Hepatic stellate cell (primary cell): ENCODE measurements at places on chromosomes 2 and 18.

GRCh38 chr2:98155716-98156115, 68.7 kb downstream of the VWA3B start:
- no peak for DNase-seq

DNA sequence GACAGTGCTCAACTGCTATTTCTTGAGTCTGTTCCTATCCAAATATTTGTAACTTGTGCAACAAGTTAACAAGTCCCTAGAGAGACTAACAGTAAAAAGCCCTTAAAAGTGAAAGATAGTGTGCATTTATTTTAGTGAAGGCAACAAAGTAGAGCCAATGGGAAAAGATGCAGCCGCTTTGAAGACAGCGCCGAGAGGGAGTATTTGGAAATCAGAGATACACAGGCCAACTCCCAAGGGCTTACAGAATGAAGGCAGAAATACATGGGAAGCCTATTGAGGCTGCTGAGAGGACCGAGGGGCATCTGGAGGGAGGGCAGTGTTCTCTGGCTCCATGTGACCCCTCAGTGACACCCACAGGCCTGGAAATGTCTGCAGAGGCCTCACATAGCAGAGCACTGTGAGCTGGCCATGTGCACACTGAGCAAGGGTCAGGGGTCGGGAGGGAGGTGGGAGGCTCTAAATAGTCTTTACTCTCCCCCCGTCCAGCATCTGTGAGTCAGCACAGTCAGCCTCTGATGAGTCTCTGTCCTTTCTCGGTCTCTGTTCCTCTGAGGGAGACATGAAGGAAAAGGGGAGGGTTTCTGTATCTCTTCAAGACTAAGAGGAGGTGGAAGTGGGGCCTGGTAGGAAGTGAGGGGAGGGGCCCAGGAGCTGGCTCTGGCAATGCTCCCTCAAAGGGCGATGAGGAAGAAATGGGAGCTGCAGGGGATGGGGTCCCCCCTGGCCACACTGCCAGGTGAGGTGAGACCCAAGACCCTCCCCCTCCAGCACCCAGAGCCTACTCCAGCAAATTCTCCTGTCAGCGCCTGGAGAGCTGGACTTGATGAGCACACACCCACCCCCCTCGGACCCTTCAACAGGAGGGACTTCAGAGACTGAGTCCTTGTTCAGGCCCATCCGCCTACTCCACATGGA, 133.6 kb downstream of the SP3 start:
- peak; percentile 33 for DNase-seq

GRCh38 chr2:241190291-241190981, 2.0 kb downstream of the ANO7 start:
- DNase-seq = peak; percentile 12

DNA sequence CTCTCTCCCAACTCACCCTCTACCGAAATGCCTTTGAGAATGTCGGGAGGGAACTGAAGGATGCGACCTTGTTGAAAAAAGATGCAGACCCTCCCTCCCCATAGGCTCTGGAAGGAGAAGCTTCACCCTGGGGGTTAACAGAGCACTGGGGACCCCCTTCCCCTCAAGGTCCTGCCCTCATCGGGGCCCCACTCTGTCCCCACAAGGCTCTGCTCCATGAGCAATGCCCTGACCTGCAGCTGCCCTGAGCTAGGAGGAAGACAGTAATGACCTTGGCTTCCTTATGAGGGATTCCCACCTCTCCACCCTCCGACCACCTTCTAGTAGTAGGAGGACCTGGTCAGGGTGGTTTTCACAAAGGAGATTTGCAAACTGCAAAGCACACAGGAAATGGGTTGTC, 44.4 kb upstream of the HPCAL1 start:
- DNase-seq = no peak

DNA sequence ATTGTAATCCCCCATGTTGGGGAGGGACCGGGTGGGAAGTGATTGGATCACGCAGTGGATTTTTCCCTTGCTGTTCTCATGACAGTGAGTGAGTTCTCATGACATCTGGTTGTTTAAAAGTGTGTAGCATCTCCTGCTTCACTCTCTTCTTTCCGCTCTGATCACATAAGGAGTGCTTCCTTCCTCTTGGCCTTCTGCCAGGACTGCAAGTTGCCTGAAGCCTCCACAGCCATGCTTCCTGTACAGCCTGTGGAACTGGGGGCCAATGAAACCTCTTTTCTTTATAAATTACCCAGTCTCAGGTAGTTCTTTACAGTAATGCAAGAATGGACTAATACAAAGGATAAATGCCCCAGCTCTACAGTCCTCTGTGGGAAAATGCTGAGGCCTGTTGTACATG, 437.5 kb upstream of the NXPH2 start:
- no peak for DNase-seq

- no peak for DNase-seq
Measured at GRCh38 chr2:180949896-180950295, 30.5 kb upstream of the UBE2E3 start.

GRCh38 chr2:124753842-124754241, 728.8 kb downstream of the CNTNAP5 start:
- DNase-seq = no peak

DNA sequence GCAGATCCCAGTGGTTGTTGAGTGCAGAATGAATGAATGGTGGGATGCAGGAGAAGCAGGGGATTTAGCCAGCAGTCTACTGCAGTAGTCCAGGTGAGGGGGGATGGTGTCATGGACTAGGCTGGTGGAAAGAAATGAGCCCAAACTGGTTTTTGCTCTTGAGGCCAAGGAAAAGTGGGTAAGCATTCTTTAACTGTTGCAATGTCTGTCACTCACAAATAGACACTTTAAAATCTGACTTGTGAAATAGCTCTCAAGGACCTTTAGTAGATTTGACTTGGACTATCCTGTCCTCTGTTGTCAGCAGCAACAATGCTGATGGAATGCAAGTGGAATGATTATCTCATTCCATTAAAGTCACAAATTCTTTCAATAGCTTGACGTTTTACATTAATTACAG, 37.5 kb upstream of the STK17B start:
- DNase-seq = no peak

DNA sequence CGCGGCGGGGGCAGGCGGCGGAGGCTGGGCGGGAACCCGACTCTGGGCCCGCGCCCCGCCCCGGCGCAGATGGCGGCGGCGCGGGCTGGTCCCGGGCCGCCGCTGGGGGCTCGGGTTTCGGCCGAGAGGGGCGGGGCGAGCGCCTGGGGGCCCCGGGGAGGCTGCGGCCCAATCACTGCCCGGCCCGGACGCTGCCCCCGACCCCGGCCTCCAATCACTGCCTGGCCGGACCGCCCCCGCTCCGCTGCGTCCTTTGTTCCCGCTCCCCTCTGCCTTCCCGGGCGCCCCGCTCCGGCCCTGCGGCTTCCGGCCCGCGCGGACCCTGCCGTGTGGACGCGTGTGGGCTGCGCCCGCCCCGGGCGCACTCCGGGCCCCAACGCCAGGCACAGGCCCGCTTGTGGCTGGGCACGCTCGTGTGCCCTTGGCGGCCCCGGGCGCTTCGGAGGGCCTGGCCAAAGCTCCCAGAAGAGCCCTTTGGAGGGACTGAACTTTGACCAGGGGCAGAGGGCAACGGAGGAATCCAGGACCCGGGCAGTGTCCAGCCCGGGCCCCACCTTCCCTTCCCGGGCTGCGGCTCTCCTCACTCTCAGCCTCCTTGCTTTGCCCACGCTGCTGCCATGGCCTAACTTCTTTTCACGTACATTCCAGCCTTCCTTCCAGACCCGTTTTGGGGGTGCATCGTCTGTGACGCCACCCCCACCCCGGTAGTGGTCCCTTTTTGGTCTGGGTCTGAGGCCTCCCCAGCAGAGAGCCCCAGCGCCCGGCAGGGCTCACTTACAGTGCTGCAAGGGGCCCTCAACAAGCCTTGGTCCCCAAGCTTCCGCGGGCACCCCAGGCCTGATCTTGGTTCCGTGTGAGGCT, 27.1 kb upstream of the PTMA start:
- peak; percentile 94 for DNase-seq

DNA sequence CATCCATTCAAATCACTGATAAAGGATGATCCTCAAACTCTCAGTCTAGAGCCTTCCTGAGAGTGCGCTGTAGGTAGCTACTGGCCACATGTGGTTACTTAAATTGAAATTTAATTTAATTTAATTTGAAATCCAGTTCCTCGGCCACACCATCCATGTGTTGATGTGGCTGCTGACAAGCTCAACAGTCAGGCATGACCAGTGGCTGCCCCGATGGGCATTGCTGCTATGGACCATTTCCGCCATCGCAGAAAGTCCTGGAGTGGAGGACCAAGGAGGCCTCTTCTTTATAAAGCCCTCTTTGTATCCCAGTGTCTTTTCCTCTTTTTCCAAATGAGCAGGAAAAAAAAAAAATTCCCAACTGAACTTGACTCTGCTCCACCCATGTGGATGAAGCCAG, 100.6 kb downstream of the HDAC4 start:
- DNase-seq = no peak

GRCh38 chr2:207484444-207485391, 45.0 kb upstream of the CREB1 start:
- no peak for DNase-seq

DNA sequence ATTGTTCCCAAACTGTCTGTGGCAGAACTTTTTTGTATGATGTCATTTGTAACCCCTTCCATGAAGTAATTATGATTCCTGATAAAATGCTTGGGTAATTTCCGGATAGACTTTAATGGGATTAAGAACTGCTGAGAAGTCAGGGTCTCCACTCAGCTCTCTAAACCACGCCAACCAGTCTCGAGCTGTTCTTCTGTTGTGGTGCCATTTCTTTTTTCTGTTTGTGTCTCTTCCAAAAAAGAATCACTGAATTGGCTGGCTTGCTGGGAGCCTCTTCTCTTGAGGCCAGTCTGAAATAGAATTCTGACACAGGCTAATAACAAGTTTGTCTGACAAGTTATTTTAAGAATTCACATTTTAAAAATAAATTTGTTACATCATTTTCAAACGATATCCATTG, 198.9 kb downstream of the BCL2 start:
- DNase-seq = no peak

DNA sequence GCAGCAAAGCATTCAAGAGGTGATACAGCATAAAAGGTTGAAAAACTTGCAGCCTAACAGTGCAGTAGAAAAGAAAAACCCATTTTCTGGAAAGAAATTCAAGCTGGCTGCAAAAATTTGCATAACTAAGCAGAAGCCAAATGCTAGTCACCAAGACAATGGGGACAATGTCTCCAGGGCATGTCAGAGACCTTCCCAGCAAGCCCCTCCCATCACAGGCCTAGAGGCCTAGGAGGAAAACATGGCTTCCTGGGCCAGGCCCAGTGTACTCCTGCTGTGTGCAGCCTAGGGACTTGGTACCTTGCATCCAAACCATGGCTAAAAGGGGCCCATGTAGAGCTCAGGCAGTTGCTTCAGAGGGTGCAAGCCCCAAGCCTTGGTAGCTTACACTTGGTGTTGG, 405.1 kb upstream of the CYRIA start:
- no peak for DNase-seq

GRCh38 chr2:161710131-161710915, 86.1 kb downstream of the SLC4A10 start:
- DNase-seq = no peak

DNA sequence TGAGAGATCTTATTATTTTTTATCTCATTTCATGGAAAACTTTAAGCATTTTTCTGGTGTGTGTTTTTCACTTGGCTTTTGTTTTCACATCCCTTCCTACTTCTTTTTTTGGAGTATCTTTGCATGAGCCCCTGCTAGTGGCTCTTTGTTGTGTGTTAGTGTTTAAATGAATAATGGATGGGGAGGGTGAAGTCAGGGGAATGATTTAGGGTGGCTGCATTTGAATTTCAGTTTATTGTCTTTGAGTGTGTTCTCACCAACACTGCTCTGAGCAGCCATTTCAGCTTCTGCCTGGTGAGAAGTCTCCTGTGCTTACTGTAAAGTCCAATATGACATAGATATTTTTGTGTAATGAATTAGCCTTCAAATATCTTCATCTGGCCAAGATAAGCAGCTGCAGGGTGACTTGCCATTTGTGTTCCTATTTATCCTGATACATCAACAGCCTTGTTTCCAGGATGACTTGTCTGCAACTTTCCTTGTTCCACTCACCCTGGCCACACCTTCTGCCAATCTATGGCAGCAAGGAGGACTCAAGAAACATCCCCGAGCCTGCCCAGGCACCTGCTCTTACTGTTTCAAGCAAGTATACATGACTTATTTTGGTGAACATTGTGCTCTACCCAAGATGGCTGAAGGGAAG, 182.6 kb downstream of the PDE11A start:
- DNase-seq = no peak

- no peak for DNase-seq
Measured at GRCh38 chr18:13425357-13426091, 207.0 kb downstream of the LDLRAD4 start.

- DNase-seq = no peak
Measured at GRCh38 chr2:232354069-232354468, 24.5 kb upstream of the ALPP start.

- DNase-seq = no peak
Measured at GRCh38 chr2:119650206-119650605, 28.8 kb upstream of the TMEM177 start.

GRCh38 chr18:58645398-58645797, 16.5 kb upstream of the ALPK2 start:
- no peak for DNase-seq

- DNase-seq = no peak
Measured at GRCh38 chr2:6854416-6854815, 11.3 kb downstream of the CMPK2 start.

GRCh38 chr2:200614249-200614648, 28.4 kb downstream of the AOX1 start:
- no peak for DNase-seq

GRCh38 chr2:28360718-28361293, 31.9 kb upstream of the FOSL2 start:
- DNase-seq = peak; percentile 84

DNA sequence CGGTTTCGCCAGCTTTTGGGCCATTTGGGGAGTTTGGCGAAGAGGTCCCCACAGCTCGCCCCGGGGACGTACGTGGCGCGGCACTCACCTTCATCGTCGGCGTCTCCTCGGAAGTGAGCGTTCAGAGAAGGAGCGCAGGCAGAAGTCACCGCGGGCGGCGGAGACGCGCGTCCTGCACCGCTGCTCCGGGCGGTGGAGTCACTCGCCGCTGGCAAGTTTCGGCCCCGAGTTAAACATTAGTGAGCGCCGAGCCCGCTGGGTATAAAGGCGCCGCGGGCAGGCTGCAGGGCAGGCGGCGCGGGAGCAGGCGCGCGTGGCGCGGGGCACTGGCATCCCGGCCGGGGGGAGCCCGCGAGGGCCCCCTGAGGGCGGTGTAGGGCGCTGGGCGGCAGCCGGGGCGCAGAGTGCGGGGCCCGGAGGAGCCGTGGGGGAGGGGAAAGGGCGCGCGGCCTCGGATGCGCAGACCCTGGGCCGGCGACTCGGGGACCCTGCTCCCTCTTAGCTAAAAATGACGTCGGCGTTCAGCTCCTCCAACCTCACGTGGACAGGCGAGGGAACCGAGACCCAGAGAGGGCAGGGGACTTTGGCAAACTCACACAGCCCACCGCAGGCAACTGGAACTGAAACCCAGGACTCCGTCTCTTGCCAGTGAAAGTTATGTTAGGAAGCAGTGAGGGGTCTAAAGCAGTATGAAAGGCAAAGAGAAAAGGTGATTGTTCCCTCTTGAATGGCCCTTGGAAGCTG, at the start of gene DPP4:
DPP4 (minus strand) TSS at position 328 of the 744 bp plus-strand sequence; CDS start at position 94, 234 bp downstream.
- DNase-seq = peak; percentile 43

- peak; percentile 62 for DNase-seq
Measured at GRCh38 chr18:77206676-77207374, 42.8 kb upstream of the GALR1 start.

GRCh38 chr2:225495706-225496105, 96.2 kb downstream of the NYAP2 start:
- no peak for DNase-seq

- no peak for DNase-seq
Measured at GRCh38 chr18:7754258-7754657, 187.1 kb downstream of the PTPRM start.

- DNase-seq = no peak
Measured at GRCh38 chr18:45330170-45330594, 285.1 kb upstream of the SLC14A2 start.

- DNase-seq = no peak
Measured at GRCh38 chr2:172233987-172234715, 131.5 kb upstream of the DLX2 start.
